ENCODE measurements at places on chromosomes 3 and 15.

- DNase-seq: no peak
These were observed 54.5 kb downstream of the GABRG3 start for GRCh38 chr15:27025481-27025966.

- DNase-seq: no peak
These were observed 43.2 kb downstream of the NBEAL2 start for GRCh38 chr3:47022641-47023071.

DNA sequence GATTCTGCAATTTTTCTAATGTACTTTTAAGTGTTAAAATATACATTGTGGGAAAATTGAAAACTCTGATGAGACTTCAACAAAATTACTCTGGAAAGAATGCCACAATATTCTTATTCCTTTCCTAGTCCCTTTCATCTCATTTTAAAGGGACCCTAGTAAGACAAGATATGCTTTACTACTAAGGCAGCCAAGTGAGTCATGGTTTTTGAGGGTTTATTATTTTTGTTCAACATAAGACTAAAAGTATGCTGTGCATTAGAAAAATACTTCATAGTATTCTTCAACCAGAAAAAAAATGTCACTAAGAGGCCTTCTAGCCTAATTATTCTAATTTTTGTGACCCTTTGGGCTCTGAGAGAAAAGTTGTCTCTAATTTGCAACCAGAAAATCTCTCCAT lies 7.4 kb downstream of the IL12A start:
- no peak for DNase-seq

- no peak for DNase-seq
These were observed 122.6 kb downstream of the ANO10 start for GRCh38 chr3:43499256-43499655.

DNA sequence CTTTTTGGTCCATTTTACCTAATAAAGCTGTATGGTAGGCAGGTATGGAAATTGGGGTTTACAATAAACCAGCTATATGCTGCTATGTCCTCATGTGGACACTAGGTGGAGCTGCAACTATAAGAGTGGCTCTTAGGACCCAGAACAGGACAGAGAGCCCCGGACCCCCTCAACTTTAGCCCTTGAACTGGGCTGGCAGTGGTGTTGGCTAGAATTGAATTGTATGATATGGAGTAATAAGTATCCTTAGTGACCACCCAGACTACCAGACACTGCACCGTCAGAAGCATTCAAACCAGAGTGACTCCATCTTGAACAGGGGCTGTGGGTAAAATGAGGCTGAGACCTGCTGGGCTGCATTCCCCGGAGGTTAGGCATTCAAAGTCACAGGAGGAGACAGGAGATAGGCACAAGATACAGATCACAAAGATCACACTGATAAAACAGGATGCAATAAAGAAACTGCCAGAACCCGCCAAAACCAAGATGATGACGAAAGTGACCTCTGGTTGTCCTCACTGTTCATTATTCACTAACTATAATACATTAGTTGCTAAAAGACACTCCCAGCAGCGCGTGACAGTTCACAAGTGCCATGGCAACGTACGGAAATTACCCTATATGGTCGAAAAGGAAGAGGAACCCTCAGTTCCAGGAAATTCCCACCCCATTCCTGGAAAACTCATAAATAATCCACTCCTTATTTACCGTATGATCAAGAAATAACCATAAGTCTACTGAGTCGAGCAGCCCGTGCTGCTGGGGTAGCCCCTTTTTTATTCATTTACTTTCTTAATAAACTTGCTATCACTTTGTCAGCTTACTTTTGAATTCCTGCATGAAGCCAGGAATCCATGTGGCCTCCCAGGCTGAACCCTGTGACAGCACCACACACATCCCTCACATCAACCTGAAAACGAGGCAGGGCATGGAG lies 68.7 kb upstream of the BLM start:
- no peak for DNase-seq
